ENCODE measurements at places on chromosomes 12 and 14.

GRCh38 chr12:45257185-45257930, 41.5 kb downstream of the ANO6 start:
- no peak for DNase-seq

DNA sequence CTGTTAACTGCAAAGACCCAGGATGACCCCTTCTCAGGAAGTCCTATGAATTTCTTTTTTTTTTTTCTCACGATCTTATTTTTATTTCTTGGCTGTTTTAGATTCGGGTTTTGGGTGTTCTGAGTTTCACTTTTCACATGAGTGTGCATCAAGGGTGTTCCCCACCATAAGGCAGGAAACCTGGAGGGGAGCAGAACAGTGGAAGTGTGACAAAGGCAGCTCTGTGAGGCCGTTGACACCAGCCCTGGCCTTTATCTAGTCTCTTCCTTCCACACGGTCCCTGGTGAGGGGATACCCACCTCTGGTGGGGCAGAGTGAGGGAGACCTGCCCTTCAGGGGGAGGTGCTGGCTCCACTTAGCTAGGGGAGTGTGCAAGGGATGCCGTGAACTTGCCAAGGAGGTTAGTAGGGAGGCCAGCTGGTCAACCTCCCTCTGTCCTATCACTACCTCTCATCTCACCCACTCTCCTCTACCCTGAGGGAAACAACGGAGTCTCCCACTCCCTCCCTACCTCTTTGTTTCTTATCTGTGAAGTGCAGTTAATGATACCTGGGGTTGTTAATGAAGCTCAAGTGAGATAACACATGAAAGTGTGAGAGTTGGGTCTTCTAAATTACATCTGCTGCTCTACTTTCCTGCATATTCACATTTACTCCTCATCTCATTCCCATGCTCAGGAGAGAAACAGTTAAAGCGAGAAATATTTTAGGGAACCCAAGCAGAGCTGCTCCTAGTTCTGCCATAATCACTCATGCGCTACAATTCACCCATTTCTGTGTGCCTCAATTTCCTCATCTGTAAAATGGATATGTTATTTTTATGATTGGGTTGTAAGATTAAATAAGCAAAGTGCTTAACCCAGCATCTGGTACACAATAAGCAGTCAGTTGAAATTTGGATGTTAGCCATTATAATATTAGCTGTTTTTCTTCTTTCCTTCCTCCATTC, 4.4 kb upstream of the GALNT6 start:
- no peak for DNase-seq

GRCh38 chr12:132386926-132387497, 57.6 kb upstream of the GALNT9 start:
- no peak for DNase-seq

DNA sequence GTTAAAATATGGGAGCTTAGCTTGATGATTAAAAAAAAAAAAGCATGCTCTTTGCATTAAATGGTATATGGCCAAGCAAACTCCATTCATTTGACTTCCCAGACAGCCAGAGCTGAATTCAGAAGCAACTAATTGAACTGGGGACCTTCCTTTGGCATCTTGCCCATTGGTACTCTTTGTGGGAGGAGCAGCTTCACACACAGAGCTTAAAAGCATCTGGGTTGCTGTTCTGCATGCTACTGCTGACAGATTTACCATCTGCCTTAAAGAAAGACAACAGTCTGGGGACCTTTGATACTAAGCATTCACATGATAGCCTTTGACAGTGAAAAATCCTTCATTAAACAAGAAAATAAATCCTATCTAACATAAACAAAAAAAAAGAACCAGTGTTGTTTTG, 977.9 kb downstream of the TMTC2 start:
- no peak for DNase-seq

DNA sequence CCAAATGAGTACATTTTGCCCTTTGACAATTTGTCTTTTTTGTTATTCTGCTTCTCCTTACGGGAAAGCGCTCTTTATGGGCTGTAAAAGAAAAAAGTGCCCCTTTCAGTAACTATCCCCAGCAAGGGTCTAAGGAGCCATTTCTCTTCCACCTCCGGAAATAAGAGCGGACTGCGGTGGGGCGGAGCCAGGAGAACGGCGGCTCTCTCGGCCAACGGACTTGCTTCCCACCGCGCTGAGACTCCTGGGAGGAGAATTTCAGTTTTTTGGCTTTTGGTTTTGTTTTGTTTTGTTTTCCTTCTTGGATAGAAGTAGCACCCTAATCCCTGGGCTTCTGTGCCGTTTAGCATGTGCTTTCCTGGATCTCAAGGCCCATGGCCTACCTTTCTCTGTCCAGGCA, 43.5 kb downstream of the ZNF641 start:
- DNase-seq = no peak

DNA sequence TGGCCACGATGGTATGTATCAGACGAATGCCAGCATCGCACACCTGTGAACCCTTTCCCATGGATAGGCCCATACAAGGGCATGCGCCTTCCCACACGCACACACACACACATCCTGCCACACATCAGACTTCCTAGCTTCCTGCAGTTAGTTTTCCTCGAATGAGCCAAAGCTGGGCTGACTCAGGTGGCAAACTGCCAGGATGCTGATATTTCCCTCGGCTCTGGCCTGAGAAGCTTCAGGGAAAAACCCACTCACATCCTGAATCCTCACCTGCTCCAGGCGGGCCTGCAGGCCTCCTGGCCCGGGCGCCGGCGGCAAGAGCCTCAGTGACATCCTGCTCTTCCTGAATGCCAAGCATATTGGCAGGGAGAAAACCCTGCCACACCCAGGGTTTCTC, 22.4 kb downstream of the CALM1 start:
- no peak for DNase-seq

DNA sequence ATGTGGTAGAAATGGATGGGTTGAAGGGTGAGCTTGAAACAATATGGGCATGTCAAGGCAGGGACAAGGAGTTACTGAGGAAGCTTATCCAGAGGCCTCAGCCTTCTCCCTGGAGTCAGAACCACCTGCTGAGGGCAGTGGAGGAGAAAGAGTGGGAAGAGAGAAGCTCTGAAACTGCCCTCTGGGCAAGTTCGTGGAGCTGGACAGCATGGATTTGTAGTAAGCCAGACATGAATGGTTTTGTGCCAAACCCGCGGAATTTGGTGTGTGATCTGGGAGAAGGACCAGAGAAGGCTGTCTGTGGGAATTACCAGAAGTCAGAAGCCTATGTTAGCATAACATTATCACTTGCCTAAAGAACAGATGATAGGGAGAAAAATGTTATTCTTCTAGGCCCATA, 164.8 kb downstream of the SLC41A2 start:
- no peak for DNase-seq

GRCh38 chr14:62947301-62947700, 98.0 kb downstream of the KCNH5 start:
- no peak for DNase-seq

- DNase-seq = no peak
These were observed 291.3 kb downstream of the NPAS3 start for GRCh38 chr14:33230021-33230420.
